ENCODE measurements at places on chromosomes 13 and 19. TPM values are rescaled to one million over a fixed set of nuclear protein-coding genes. Genes with fewer than 3 reads are reported as not detected.

The C13orf42 gene
- not detected for total RNA-seq

The RPL28 gene
- total RNA-seq, result 673 TPM

- H3K27ac ChIP-seq, result no peak overlapping the region
- DNase-seq, result no peak
- H3K4me3 ChIP-seq, result no peak overlapping the region
- no peaks in the 10 kb centered on the region for H3K27me3 ChIP-seq
- H3K4me1 ChIP-seq, result no peaks in the 10 kb centered on the region
- no peaks in the 10 kb centered on the region for H3K36me3 ChIP-seq
Observed at GRCh38 chr13:75092143-75092542, 389.8 kb downstream of the TBC1D4 start.

DNA sequence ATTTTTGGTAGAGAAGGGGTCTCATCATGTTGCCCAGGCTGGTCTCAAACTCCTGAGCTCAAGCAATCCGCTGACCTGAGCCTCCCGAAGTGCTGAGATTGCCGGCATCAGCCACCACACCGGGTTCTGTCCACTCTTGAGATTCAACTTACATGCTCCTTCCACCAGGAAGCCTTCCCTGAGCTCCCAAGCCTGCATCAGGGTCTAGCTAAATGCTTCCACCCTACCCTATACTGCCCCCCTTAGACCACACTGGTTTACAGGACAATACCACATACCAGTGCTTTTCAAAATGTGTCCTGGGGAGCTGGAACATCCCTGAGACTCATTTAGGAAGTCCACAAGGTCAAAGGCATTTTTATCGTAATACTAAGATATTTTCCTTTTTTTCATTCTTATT is 15.1 kb upstream of the CACNG8 start:
- no peaks in the 10 kb centered on the region for H3K4me1 ChIP-seq
- H3K4me3 ChIP-seq, result no peak overlapping the region
- no peak overlapping the region for H3K27ac ChIP-seq
- no peaks in the 10 kb centered on the region for H3K36me3 ChIP-seq

DNA sequence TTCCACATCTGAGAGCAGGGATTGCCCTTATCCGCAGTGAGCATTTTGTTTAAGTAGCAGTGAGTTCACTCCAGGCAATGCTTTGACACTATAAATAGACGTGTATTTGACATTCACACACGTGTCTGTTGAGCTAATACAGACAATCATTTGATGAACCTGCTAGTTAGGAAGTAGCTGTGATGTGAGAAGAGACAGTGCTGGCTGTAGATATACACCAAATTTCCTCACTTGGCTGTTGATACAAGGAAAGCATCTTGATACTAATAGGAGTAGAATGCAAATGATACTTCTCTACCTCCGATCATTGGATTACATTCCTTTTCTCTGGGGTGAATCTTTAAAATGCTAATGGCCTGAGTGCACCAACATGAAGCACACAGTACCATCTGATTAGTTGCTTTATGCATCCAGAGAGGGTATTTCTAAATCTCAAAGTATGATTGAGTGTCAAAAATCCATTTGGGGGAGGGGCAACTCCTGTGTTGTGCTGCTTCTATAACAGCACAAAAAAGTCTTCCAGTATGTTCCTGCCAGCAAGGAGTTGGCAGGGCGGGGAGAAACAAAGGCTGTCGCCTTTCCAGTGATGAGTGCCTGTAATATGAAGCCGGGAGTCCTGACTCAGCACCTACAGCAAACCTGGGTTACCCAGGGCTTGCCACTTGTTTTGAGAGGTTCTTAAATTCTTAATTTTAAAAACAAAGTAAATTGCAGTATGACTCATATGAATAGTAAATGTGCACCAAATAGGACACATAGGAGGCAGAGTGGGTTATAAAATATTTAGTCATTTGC is 7.0 kb downstream of the CUL4A start:
- peak overlapping the region; percentile 35 for H3K27ac ChIP-seq
- no peaks in the 10 kb centered on the region for H3K36me3 ChIP-seq

GRCh38 chr13:105537113-105537512 is 998.3 kb downstream of the EFNB2 start:
- H3K36me3 ChIP-seq, result no peaks in the 10 kb centered on the region
- H3K4me1 ChIP-seq, result no peaks in the 10 kb centered on the region
- H3K27ac ChIP-seq, result no peak overlapping the region
- no peak overlapping the region for H3K4me3 ChIP-seq
- H3K27me3 ChIP-seq, result no peaks in the 10 kb centered on the region
- DNase-seq, result no peak

- H3K4me3 ChIP-seq, result no peak overlapping the region
- no peak for DNase-seq
- no peaks in the 10 kb centered on the region for H3K36me3 ChIP-seq
- peaks cover 6% of the 10 kb centered on the region for H3K4me1 ChIP-seq
Observed at GRCh38 chr19:46475986-46476385, 4.6 kb upstream of the PNMA8A start.

DNA sequence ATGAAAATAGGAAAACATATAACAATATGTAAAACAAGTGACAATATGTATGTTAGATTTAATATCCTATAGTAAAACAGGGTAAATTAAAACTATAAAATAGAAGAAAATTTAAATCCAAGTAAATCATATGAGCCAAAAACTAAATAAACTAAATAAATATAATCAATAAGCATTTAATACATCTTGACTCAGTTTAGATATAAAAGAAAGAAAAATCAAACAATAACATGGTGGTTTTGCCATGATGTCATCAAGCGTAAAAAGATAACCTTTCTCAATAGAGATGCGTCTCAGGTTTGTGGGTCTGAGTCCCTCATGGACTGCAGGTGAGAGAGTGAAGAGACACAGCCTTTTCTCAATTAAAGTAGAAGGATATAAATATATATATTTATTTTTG is 26.6 kb upstream of the ZNF331 start:
- no peak overlapping the region for H3K27ac ChIP-seq
- H3K4me3 ChIP-seq, result no peak overlapping the region
- H3K36me3 ChIP-seq, result no peaks in the 10 kb centered on the region
- no peaks in the 10 kb centered on the region for H3K27me3 ChIP-seq
- H3K4me1 ChIP-seq, result no peaks in the 10 kb centered on the region
- no peak for DNase-seq

Data from breast epithelium (tissue), 4 donors.